ENCODE measurements at places on chromosomes 7 and 10. TPM values are rescaled to one million over a fixed set of nuclear protein-coding genes. Genes with fewer than 3 reads are reported as not detected.

DNA sequence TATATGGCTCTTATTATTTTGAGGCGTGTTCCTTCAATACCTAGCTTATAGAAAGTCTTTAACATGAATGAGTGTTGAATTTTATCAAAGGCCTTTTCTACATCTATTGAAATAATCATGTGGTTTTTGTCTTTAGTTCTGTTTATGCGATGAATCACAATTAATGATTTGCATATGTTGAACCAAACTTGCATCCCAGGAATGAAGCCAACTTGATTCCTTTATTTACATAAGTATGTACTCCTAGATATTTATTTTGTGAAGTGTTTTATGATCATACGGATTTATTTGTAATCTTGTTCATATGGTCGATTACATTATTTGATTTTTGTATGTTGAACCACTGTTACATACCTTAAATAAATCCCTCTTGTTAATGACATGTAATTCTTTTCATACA is 244.3 kb upstream of the KCND2 start:
- no peak for DNase-seq

- DNase-seq = no peak
Measured at GRCh38 chr10:29326886-29327745, 38.2 kb downstream of the LYZL1 start.

DNA sequence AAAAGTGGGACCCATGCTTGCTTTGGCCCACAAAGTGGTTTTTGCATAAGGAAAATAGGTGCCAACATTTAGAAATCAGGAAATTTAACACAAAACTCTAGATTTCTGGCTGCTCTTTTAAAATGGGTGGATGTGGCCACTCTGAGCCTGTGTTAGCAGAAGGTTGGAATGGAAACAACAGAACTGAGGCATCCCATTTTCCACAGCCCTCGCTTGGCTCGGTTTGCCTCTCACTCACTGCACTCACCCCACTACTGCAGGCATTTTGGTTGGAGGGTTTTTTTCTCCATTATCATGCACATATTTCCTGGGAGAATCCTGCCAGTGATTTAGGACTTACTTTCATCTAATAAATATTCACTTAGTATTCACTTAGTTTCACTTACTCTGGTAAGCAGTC is 178.9 kb downstream of the BICC1 start:
- no peak for DNase-seq

GRCh38 chr10:124701435-124701834 is 42.7 kb downstream of the FAM53B start:
- DNase-seq = peak; percentile 87

DNA sequence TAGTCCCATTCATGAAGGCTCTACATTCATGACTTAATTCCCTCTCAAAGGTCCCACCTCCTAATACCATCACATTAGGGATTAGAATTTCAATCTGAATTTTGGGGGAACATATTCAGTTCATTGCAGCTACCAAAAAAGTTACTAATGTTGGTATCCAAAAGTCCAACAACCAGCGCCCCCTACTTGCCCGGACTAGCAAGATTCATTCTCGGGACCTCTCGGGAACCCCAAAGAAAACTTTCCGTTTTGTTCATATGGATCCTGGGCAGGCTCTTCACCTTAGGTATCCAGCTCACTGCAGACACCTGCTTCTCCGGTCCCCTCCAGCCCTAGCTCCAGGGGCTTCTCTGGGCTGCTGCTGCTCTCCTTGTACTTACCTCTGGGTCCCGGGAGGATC is 8.9 kb upstream of the GRK5 start:
- no peak for DNase-seq

- no peak for DNase-seq
Measured at GRCh38 chr7:91089382-91089963, 174.8 kb upstream of the FZD1 start.

Gene TRIL
- 6.4 TPM for total RNA-seq
